Kidney (tissue), 22 donors: ENCODE measurements at places on chromosomes 11 and 22. TPM values are rescaled to one million over a fixed set of nuclear protein-coding genes. Genes with fewer than 3 reads are reported as not detected.

DNA sequence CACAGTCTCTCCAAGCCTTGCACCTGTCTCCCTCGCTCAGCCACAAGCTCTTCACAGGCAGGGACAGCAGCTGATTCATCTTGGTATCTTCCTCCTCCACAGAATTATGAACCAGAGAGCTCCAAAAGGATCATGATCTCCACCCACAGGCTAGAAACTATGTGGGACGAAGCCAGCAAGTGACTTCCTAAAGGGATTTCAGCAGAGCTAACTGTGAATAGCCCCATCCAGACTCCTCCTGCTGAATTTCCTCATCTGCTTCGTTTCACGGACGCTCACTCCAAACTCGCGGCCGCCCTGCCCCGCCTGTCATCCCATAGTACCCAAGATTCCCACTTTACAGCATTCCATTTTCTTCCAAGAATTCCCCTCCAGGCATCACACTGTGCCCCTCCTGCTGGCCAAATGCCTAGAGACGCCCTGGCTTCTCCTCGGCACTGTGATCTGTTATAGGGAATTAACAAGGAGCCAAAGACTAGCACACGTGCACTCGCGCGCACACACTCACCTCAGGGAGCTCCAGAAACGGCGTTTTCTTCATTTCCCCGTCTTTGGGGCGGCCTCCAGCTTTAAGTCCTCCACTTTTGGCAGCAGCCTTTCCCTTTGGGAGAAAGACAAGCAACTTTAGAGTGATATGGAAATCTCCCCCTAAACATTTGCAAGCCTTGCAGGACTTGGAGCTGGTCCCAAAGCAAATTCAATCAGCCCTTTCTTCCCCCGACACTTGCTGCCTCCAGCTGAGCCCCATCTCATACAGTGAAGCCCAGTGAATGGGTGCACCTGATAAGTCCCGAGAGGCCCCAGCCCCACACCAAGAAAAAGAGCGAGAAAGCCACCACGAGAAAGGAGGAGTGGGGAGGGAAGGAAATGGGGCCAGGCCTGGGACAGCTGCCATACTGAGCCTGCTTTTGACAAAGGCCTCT, 35.5 kb downstream of the SPATA19 start:
- no peak for DNase-seq

DNA sequence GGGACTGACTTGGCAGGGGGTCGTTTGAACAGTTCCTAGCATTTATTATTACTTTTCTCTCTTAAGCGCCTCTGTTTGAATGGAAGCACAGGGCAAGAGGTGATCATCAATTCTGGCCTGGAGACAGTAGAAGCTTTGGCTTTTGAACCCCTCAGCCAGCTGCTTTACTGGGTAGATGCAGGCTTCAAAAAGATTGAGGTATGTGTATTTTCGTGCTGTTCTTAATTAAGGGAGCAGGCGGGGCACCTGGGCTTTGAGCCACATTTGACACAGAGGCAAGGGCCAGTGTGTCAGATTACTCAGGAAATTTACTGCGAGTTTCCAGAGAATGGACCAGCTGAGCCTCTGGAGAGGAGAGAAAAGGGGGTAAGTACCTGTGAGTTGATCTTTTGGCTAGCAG, 102.4 kb upstream of the SORL1-AS1 start:
- DNase-seq: no peak

DNA sequence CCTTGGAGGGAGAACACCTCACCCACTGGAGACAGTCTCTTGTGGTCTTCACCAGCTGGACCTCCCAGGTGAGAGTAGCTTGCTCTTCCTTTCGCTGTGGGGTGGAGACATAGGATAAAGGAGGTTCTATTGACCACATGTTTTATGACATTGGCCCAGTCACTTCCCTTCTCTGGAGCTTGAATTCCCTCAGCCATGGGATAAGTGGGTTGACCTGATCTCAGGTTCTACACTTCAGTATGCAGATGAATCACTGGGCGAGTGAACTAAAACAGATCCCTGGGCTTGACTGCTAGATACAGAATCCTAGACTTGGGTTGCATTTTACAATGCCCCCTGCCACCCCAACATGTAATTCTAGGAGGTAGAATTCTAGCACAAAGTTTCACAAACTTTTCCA, 54.8 kb upstream of the PRSS23 start:
- DNase-seq: no peak

GRCh38 chr11:69414773-69415187, 66.7 kb upstream of the LINC01488 start:
- DNase-seq: peak; percentile 59

GRCh38 chr11:78248191-78248590, 59.5 kb downstream of the USP35 start:
- DNase-seq: no peak

The MYRF gene
- 6.0 TPM for polyA plus RNA-seq

The LRRC32 gene
- polyA plus RNA-seq: 105 TPM

- no peak for DNase-seq
These were observed 2.1 kb downstream of the ZP1 start for GRCh38 chr11:60869451-60869825.
